ENCODE measurements at places on chromosomes 4 and X. TPM values are rescaled to one million over a fixed set of nuclear protein-coding genes. Genes with fewer than 3 reads are reported as not detected.

The BEX5 gene
- total RNA-seq: not detected

The SRD5A3 gene
- total RNA-seq: 5.8 TPM

The TLR8 gene
- not detected for total RNA-seq

The COX7B2 gene
- not detected for total RNA-seq

The FOXO4 gene
- total RNA-seq: 4.1 TPM

The CCNA2 gene
- 0.94 TPM for total RNA-seq

The PNMA5 gene
- total RNA-seq: not detected

The BEND2 gene
- not detected for total RNA-seq

The CT45A10 gene
- total RNA-seq: not detected

The FAM114A1 gene
- 229 TPM for total RNA-seq

The USP17L5 gene
- total RNA-seq: not detected

The ZBTB49 gene
- total RNA-seq: 2.5 TPM

The STARD8 gene
- total RNA-seq: 5.2 TPM

The SFRP2 gene
- total RNA-seq: not detected

The RNF175 gene
- 0.16 TPM for total RNA-seq

The RAB28 gene
- 6.0 TPM for total RNA-seq

The GPRASP2 gene
- 24.5 TPM for total RNA-seq

Measured in bronchial smooth muscle cell (primary cell).